ENCODE measurements at places on chromosomes 5 and 9. TPM values are rescaled to one million over a fixed set of nuclear protein-coding genes. Genes with fewer than 3 reads are reported as not detected.

Gene PCDHAC1
- polyA plus RNA-seq: 1.0 TPM

Gene ABO
- polyA plus RNA-seq: 4.0 TPM

Gene PCDHGC3
- polyA plus RNA-seq: 44.8 TPM

Gene TMED7
- 43.8 TPM for polyA plus RNA-seq

Gene SVEP1
- polyA plus RNA-seq: 3.3 TPM

Gene SLC12A2
- 2.8 TPM for polyA plus RNA-seq

Gene HTR4
- not detected for polyA plus RNA-seq

Gene C5orf63
- 6.0 TPM for polyA plus RNA-seq

DNA sequence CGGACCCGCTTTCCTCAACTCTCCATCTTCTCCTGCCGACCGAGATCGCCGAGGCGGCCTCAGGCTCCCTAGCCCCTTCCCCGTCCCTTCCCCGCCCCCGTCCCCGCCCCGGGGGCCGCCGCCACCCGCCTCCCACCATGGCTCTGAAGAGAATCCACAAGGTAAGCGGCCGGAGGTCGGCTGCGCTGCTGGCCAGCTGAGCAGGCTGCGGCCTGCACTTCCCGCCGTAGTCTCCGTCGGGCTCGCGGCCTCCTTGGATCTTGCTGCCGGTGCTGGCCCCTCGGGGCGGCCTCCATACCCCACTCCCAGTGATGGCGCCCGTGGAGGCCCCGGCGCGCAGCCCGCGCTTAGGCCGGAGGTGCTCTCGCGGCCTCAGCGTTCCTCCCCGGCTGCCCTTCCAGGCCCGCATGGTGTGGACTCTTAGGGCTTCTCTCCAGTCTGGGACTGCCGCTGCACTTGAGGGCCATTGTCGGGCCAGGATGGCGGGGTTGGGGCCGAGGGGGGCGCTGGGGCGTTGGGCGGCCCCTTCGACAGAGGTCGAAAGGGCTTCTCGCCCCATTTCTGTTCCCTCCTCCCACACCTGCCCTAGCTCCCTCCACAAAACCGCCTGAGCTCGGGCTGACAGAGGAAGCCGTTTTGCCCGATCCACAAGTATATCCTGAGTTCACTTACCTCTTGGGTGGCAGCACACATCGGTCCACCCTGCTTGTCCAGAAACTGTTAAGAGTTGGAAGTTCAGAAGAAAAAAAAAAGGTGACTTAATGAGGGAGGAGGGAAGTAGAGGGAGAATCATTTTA is 714 bp downstream of the UBE2D2 start:
- DNase-seq: peak; percentile 38

- DNase-seq: no peak
These were observed 1985.5 kb upstream of the CDH6 start for GRCh38 chr5:29208024-29208423.

DNA sequence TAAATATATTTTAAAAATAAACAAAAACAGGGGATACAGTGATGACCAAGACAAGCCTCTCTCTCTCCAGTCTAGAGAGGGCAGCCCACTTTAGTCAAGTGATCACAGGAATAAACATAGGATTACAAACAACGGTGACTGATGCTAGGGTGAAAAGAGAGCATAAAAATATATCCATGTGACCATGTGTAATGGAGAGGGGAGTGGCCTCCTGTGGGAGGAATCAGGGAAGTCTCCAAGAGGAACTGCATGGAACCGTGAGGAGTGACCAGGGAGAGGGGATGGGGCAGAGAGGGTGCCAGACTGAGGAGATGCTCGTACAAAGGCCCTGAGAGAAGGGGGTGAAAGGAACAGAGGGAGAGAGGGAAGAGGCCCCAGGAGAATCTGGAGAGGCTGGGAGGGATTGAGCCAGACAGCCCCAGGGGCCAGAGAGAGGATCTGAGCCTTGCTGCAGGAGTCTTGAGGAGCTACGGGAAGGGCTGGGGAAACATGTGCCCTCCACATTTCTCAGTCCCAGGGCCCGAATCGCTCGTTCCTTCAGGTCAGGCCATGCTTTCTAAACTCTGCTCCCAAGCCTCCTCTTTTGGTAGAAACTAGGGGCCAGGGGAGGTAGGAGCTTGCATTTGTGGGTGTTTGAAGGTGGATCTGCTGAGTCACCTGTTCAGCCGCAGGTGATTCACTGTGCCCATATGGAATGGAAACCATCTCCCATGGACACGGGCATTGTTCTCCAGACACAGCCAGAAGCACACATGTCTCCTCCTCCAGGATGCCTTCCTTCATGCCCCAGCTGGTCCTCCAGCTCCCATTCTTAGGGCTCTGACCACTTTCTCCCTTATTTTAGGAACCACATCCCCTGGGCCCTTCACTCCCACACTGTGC is 63.8 kb downstream of the PAX5 start:
- DNase-seq: no peak

DNA sequence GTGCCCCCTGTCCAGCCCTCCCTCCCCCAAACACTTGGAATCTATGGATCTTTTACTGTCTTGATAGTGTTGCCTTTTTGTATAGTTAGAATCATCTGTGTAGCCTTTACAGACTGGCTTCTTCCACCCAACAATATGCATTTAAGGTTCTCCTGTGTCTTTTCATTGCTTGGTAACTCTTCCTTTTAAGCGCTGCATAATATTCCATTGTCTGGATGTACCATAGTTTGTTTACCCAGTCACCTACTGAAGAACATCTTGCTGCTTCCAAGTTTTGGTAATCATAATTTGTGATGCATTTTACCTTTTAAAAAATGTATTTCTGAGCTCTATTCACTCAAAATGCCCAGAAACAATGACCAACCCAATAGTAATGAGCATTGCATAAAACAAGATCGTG is 17.7 kb upstream of the LMX1B start:
- DNase-seq: no peak

- DNase-seq: no peak
These were observed 338.1 kb upstream of the SMC2 start for GRCh38 chr9:103755986-103756385.

DNA sequence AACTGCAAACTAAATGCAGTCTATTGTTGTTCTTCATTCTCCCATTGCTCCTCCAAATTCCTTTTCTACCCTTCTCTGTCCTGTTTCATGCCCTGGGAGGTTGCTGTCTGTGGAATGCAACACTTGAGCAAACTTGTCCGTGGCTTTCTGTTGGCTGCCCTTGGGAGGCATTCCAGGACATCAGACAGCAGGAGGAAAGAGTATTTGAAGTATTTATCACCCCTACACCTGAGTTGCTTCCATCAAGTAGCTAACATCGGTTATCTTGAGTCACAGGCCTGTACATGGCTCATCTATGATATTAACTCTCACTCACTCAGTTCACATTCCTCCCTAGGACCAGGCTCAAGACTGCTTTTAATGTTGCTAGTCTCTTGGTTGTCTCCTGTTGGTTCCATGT is 803.4 kb upstream of the CDH6 start:
- no peak for DNase-seq

DNA sequence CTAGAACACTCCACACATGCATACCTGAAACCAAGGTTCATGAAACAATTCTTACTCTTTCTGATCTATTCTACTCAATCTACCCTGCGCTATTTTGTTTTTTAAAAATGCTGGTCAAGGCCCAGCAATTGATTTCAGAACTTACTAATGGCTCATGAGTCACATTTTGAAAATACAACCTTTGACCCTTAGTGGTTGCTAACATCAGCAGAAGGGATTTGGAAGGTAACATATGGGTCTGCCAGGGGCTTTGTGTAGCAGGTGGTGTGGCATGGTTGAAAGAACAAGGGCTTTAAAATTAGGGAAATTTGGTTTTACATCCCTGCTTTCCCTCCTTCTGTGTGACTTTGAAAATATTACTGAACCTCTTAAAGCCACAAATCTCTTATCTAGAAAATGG is 101.4 kb downstream of the ATG10 start:
- DNase-seq: no peak

DNA sequence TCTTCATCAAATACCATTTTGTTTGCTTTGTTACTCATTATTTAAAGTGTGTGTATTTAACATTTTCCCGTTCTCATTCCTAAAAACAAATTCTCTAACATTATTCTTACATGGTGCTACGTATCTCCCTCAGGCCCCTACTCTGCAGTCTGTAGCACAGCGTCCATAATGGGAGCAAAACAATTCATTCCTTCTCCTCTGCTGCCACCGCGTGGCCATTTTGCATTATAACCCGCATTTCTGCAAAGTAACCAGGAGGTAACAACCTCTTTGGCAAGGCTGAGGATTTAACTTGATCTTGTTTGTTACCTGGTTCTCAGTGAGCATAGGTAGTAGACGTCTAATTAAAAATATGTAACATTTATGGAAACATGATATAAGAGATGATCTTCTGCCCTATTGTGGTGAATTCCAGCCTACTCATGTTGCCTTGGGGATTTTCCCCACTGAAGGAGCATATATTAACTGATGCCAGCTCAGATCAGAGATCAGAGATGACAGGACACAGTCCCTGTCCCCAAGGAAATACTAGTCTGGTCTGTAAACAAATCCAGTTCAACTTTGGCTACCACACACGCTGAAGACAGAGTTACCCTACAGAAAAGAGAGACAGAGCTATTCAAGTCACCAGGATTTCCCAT is 10.5 kb downstream of the OR1K1 start:
- DNase-seq: peak; percentile 79

DNA sequence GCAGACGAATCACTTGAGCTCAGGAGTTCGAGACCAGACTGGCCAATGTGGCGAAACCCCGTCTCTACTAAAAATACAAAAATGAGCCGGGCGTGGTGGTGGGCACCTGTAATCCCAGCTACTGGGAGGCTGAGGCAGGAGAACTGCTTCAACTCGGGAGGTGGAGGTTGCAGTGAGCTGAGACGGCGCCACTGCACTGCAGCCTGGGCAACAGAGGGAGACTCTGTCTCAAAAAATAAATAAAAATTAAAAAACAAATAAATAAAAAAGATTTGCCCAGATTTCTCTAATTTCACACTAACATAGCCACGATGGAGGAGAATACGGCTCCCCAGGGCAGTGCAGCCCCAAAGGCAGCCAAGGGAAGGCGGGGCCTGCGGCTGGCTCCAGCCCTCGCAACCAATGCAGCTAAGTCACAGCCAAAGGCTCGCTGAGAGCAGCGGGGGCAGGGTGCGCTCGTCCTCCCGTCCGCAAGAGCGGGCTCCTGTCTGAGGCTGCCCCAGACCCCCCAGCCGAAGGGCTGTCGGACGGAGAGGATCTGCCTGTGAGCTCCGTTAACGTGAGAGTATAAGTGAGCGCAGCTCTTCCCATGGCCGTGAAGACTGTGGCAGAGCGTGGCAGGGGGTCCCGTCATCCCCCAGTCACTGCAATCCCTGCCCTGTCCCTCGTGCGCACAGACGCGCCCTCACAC is 43.5 kb downstream of the SLC12A7 start:
- DNase-seq: no peak

GRCh38 chr5:96509316-96509715 is 76.3 kb upstream of the PCSK1 start:
- no peak for DNase-seq

DNA sequence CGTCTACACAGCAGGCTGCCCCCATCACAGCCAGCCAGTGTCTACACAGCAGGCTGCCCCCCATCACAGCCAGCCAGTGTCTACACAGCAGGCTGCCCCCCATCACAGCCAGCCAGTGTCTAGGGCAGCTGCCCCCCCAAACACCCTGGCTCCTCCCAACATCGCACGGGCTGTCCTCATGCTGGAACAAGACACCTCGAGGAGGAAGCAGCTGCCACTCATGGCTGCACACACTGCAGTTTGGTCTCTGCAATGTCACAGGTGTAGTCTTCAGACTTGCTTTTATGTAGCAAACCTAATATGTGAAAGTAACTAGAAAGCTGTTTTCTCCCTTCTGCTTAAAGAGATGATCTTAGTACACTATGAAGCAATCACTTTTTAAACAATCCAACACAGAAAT is 9.7 kb downstream of the LRRC14B start:
- DNase-seq: no peak

DNA sequence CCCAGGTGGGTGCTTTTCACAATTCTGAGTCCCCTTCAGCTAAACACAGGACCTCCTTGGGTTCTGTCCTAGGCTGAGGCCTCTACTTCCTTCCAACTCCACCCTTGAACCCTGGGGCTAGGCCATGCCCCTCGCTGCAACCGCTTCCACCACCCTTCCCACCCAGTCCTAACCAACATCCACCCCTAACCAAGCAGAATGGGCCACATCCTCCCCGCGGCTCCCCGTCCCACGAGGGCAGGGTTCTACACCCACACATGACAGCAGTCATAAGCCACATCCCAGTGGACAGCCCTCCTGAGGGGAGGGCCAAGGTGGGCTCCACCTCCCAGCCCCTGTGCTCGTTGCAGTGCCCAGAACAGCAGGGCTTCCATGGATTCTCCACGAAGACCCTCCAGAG is 65.8 kb downstream of the SHB start:
- DNase-seq: no peak

GRCh38 chr5:126641387-126641786 is 40.6 kb downstream of the PHAX start:
- no peak for DNase-seq

- no peak for DNase-seq
These were observed 21.6 kb upstream of the GRPEL2 start for GRCh38 chr5:149323621-149324205.
